ENCODE measurements at places on chromosomes 5 and 9.

- DNase-seq = no peak
These were observed 44.1 kb upstream of the SELENOP start for GRCh38 chr5:42855811-42856210.

DNA sequence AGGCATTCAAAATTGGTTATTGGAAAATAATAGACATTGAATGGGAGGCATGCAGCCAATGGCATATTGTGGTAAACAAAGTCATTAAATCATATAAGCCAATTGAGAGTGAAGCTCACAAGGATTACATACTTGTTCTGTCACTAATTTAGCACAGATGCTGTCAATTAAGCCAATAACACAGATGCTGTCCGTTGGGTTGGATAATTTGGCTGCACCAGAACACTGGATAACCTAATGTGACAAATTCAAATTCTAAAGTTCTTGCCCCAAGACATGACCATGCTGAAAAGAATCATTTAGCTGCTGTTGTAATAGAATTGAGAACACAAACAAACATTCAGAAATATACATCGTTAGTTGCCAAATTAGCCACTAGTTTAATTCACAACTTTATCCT lies 1796.4 kb downstream of the EFNA5 start:
- DNase-seq = no peak

GRCh38 chr9:132795511-132796303 lies 82.4 kb downstream of the AK8 start:
- no peak for DNase-seq

GRCh38 chr9:136519263-136520052 lies 26.4 kb downstream of the NOTCH1 start:
- no peak for DNase-seq

DNA sequence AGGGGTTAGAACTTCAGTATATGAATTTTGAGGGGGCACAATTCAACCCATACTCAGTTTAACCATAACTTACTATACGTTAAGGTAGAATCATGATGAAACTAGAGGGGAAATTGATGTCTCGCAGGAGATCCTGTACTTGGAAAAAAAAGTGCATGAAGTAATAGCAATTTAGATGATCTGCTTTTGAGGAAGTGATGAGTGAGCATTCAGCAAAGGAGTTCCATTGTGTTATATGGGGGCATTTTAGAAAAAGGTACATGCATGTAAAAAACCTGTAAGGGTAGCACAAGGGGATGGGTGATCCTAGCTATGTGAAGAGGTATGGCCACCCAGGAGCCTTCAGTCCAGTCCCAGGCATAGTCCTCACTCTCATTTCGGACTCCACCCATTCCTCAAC lies 14.8 kb upstream of the TMC1 start:
- DNase-seq = no peak

- no peak for DNase-seq
These were observed 2.7 kb downstream of the HSPB3 start for GRCh38 chr5:54458221-54458620.

DNA sequence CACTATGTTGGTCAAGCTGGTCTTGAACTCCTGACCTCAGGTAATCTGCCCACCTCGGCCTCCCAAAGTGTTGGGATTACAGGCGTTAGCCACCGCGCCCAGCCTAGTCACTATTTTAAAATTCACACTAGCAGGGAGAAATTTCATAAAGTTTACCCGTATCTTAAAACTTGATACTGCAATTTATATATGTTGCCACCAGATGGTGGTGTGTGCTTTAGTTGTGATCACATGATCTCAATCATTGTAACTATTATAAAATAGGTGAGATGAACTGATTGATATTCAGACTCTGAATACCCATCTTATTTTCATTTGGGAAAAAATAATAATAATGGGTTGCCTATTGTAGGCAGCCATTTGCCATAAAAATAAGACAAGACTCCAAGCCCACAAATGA lies 1330.4 kb upstream of the WWC1 start:
- DNase-seq = no peak

- DNase-seq = peak; percentile 40
These were observed 1.6 kb downstream of the TSLP start for GRCh38 chr5:111072949-111073682.
